SK-N-DZ (cell line): ENCODE measurements at places on chromosomes 16 and 17.

GRCh38 chr17:39209317-39210092, 9.4 kb downstream of the RPL19 start:
- DNase-seq, result no peak

DNA sequence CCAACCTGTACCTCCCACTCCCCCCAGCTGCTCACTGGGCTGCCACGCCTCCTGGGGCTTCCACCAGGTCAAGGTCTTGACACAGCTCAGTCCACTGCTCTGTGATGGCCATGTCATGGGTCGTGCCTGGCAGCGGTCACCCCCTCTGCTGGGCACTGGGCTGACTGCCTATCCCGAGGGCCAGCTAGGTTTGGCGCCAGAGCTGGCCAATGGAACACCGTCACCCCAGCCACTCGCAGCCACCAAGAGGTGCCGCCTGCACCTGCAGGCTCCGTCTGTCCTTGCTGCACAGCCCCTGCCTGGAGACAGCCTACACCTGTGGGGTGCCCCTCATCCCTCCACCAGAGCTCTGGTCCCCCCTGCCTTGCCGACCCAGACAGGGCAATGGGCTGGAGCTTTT, 4.5 kb upstream of the RAB40C start:
- peak; percentile 42 for DNase-seq

DNA sequence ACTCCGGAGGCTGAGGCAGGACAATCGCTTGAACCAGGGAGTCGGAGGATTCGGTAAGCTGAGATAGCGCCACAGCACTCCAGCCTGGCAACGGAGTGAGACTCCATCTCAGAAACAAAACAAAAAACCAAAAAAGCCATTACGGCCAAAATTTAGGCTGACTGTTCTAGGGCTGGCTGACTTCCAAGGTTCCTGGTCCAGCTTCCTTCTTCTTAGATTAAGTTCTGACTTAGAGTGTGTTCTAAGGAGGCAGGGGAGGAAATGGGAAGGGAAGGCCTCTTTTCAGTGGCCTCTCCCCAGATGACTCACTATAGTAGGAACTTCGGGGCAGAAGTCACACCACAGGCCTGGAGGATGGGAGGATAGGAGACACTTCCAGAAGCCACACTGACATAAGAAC, 27.7 kb upstream of the CLEC18B start:
- no peak for DNase-seq

DNA sequence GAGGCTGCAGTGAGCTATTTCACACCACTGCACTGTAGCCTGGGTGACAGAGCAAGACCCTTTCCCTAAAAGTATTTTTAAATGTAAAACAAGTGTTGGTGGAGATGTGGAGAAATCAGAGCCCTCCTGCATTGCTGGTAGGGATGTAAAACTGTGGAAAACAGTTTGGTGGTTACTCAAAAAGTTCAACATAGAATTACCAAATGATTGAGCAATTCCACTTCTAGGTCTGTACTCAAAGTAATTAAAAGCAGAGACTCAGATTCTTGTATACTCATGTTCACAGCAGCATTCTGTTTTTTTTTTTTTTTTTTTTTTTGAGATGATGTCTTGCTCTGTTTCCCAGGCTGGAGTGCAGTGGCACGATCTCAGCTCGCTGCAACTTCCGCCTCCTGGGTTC, 141.8 kb downstream of the PITPNC1 start:
- DNase-seq, result no peak

DNA sequence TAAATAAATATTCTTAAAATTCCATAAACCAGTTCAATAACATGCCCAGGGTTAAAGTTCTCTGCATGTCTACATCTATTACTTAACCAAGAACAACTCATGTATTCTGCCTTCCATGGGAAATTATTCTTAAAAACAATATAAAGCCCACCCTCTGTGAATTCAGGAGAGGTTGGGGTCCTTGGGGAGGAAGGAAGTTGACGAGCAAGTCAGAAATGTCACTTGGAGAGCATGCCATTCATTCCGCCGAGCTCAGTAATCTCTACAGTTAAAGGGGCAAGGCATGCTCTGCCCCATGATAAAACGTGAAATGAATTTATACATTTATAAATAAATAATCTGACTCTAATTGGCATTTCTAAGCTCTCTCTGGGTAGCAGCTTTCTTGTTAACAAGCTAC, 405.1 kb downstream of the TOX3 start:
- DNase-seq, result no peak

DNA sequence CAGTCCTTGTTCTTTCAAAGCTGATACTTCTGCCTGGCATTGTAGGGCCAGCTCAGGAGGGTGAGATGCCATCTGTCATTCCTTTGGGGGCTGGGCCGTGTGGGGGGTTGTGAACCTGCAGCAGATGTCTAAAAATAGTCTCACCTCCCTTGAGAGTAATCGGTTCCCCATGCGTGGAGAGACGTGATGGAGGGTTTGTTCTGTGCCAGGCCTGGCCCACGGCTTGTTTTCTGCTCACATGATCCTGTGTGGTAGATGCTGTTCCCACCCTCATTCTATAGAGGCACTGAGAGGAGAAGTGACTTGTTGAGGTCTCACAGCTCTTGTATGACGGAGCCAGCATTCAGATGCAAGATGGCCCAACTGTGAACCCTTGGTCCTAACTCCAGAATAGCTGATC, 4.6 kb downstream of the IRF8 start:
- DNase-seq, result no peak

- DNase-seq, result no peak
These were observed 40.0 kb downstream of the HS3ST3A1 start for GRCh38 chr17:13561606-13562270.

- no peak for DNase-seq
These were observed 138.9 kb downstream of the GSG1L start for GRCh38 chr16:27924411-27925118.

DNA sequence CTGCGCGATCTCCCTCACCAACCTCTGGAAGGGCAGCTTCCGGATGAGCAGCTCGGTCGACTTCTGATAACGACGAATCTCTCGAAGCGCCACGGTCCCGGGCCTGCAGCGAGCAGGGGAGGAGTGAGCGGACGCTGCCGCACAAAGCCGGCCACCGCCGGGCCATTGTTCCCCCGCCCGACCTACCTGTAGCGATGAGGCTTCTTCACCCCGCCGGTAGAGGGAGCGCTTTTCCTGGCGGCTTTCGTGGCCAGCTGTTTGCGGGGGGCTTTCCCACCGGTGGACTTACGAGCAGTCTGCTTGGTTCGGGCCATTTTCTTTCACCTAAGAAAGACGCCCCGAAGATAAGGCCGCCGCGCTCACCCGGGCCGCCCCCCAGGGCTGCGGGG, 5.8 kb upstream of the UNK start:
- DNase-seq, result peak; percentile 70

- DNase-seq, result no peak
These were observed 23.8 kb downstream of the GGA2 start for GRCh38 chr16:23486480-23486879.
